ENCODE measurements at places on chromosomes 16 and 17. TPM values are rescaled to one million over a fixed set of nuclear protein-coding genes. Genes with fewer than 3 reads are reported as not detected.

- no peak for DNase-seq
These were observed 11.8 kb downstream of the TEX14 start for GRCh38 chr17:58680038-58680369.

Gene MT1G
- not detected for total RNA-seq

- peak; percentile 14 for DNase-seq
These were observed 160.1 kb downstream of the MAP2K4 start for GRCh38 chr17:12180644-12181261.

Gene HBA1
- not detected for total RNA-seq

Gene PKD1
- total RNA-seq: 147 TPM

DNA sequence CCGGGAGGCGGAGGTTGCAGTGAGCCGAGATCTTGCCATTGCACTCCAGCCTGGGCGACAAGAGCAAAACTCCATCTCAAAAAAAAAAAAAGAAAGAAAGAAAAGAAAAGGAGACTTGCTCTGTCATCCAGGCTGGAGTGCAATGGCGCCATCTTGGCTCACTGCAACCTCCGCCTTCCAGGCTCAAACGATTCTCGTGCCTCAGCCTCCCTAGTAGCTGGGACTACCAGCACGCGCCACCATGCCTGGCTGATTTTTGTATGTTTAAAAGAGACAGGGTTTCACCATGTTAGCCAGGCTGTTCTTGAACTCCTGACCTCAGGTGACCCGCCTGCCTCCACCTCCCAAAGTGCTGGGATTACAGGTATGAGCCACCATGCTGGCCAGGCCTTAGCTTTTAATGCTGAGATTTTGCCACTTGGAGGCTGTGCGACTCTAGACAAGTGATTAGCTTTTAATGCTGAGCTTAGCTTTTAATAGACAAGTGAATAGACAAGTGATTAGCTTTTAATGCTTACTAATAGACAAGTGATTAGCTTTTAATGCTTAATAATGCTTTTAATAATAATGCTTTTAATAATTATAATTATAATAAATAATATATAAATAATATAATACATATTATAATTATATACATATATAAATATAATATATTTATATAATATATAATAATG is 9.6 kb downstream of the LDAF1 start:
- DNase-seq: no peak

- DNase-seq: no peak
These were observed 114.8 kb downstream of the METRNL start for GRCh38 chr17:83194186-83194561.

DNA sequence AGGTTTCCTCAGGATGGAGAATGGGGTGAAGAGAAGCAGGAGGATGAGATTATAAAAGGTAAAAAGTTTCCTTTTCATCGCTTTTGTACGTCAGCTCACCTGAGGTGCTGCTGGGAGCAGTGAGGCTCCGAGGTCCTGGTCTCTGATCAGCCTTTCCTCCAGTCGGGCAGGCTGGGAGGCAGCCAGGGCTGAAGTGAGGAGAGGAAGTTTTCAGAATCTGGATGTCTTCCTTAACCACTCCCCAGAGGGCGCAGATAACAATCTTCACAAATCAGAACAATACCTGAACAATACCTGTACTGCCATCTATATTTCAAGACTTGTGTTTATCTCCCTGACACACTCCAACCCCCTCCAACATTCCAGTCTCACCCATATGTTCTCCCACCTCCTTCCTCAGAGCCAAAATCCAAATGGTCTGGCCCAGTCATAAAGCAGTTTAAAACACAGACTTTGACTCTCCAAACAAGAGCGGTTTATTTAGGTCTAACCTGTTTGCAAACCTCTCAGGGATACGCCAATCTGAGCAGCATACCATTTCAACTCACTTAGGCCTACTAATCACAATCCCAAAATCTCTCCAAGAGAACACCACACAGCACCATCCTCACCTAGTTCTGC is 6.8 kb downstream of the ZNF18 start:
- DNase-seq: no peak

- DNase-seq: no peak
These were observed 210.7 kb downstream of the STX8 start for GRCh38 chr17:9364837-9365430.

GRCh38 chr17:11388054-11388453 is 147.0 kb downstream of the SHISA6 start:
- DNase-seq: no peak

GRCh38 chr17:76411247-76411646 is 26.8 kb downstream of the SPHK1 start:
- DNase-seq: no peak

DNA sequence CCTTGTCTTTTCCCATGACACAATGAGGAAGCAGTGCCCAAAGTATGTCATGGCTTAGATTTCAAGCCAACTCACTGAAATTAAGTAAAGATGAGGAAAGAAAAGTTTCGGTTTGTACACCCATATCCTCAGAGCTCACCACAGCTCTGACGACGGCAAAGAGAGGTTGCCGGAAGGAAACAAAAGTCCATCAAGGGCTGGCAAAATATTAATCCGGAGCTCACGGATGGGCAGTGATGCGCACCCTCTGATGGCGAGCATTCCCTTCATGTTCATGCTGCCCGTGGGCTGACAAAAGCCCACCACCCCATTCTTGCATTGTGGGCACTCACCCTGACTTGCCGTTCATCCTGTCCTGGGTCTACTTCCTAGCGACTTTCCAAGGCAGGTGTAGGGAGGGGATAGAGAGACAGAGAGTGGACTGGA is 103.1 kb downstream of the SOX9 start:
- DNase-seq: no peak

Gene SLC35G3
- not detected for total RNA-seq

GRCh38 chr17:48997103-48997826 is at the start of gene IGF2BP1:
IGF2BP1 (plus strand) TSS chr17:48997385; CDS start chr17:48997746, 361 bp downstream.
- no peak for DNase-seq

Gene TNP2
- not detected for total RNA-seq

- DNase-seq: peak; percentile 60
These were observed 19.0 kb downstream of the HEATR9 start for GRCh38 chr17:35849469-35850348.

Measured in glomerular endothelial cell (primary cell).